PC-9 (cell line): ENCODE measurements at places on chromosomes 1 and 21.
A peak's percentile ranks its signal among the peaks of the same experiment; 100 is the strongest.

GRCh38 chr1:6601049-6601922, 1.4 kb downstream of the KLHL21 start:
- DNase-seq, result peak; percentile 79

- DNase-seq, result no peak
Measured at GRCh38 chr1:151266821-151267220, 12.3 kb downstream of the PSMD4 start.

GRCh38 chr1:53625766-53626520, 113.0 kb downstream of the GLIS1 start:
- DNase-seq, result no peak

DNA sequence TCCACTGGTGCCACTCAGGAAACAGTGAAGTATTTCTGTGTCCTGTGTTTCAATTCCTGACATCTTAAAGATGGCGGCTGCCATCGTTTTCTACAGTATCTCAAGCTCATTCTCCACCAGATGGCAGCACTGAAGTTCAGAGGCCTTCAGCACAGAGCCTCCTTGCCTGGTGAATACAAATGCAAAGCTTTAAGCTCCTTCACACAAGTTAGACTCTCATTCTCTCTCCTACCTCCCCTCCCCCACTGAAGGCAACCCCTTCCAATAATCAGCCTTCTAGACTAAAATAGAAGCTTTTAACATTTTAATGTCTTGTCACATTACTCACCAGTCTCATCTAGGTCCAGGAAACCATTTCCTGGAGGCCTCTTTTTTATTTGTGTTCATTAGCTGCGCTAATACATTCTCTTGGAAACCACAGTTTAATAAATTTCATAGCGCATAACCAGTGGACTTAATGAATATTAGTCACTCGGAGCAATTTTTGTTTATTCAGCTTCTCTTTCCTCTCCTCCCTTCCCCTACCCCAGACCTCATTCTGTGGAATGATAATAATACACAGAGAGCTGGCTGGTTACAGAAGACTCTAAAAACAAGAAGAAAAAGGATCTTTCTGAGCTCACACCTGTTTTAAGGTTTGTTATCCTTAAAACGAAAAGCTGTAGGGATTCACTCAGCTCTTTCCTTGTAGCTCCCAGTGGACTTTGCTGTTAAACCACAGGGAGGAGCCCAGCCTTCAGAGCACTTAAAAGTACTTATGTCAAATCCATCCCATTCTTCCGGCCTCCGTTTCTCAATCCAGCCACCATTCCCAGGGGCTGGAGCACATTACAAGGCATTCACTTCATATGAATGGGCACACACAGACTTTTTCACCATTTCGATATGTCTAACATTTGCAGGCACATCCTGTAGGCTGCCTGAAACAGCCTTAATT, 384.9 kb downstream of the HLX start:
- peak; percentile 44 for DNase-seq

- DNase-seq, result peak; percentile 48
Measured at GRCh38 chr1:226988334-226988666, 48.2 kb downstream of the COQ8A start.

GRCh38 chr21:14092834-14093560, 117.8 kb downstream of the LIPI start:
- no peak for DNase-seq

- no peak for DNase-seq
Measured at GRCh38 chr1:30912224-30912623, 3.7 kb upstream of the SDC3 start.

GRCh38 chr21:39666681-39667315, 54.1 kb downstream of the B3GALT5 start:
- DNase-seq, result no peak
